ENCODE measurements at places on chromosomes 1 and 21.

DNA sequence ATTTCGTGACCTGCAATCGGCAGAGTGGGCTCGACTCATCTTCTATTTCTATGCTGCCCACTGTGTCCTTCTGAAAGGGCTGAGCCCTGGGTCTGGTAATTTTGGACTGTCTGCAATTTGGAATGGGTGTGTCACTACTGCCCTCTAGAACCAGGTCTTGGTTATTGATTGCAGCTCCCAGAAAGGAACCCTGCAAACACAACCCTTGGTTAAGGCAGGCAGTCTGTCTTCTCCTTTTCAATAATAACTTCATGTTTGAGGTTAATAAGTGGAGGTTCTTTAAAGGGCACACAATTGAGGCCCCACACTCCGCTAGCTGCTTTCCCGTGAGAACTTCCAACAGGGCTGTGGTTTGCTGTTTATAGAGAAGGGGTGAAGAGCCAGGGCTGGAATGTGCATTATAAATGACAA, 79.9 kb upstream of the LYST start:
- DNase-seq, result no peak

- no peak for DNase-seq
These were observed 16.2 kb downstream of the PTTG1IP start for GRCh38 chr21:44857127-44857892.

GRCh38 chr1:228944935-228945371, 209.7 kb downstream of the RHOU start:
- no peak for DNase-seq

DNA sequence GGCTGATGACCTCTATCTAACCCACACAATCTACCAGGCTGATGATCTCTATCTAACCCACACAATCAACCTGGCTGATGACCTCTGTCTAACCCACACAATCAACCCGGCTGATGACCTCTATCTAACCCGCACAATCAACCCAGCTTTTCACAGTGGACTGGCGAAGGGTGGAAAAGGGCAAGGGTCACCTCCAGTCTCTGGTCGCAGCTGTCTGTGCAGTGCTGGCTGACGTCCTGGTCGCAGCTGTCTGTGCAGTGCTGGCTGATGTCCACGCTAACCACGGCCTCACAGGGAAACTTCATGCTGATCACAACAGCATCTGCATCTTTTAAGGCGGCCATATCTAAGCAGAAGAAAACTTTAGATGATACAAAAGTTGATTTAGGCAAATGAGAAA, 12.2 kb upstream of the CCDC27 start:
- no peak for DNase-seq

GRCh38 chr1:241331328-241332036, 25.5 kb downstream of the RGS7 start:
- DNase-seq, result no peak

- no peak for DNase-seq
These were observed 28.4 kb downstream of the SLC27A3 start for GRCh38 chr1:153803470-153804056.

GRCh38 chr1:1986451-1987141, 17.0 kb downstream of the CFAP74 start:
- no peak for DNase-seq

GRCh38 chr1:153251562-153251961, 7.9 kb upstream of the LORICRIN start:
- DNase-seq, result no peak

DNA sequence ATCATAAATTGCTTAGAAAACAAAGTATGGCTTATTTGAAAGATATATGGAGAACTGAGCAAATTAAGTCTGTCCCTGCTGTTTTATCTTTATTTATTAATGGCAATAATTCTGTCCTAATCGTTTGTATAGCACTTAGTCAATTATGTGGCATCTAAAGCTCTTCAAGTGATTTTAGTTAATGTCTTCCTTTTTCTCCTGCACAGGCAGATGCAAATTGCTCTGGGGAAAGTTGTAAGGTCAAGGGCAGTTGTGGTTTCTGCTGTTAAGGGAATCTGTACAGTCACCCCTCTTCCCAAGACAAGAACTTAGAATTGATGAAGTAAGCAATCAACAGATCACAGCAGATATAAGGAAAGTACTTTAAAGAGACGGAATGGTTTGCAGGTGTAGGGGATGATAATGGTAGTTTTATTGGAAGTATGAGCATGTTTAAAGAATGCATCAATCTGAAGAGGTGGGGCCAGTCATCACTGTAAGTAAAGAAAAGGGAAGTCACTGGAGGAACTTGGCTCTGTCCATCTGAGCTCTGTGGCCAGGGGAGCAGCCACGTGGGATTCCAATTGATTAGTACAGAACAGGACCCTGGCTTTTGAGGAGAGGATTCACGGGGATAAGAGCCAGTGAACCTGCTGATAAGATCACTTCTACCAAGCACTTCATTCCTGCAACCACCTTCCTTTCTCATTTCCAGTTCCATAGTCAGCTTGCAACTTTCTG, 116.0 kb upstream of the KCNJ6 start:
- no peak for DNase-seq

DNA sequence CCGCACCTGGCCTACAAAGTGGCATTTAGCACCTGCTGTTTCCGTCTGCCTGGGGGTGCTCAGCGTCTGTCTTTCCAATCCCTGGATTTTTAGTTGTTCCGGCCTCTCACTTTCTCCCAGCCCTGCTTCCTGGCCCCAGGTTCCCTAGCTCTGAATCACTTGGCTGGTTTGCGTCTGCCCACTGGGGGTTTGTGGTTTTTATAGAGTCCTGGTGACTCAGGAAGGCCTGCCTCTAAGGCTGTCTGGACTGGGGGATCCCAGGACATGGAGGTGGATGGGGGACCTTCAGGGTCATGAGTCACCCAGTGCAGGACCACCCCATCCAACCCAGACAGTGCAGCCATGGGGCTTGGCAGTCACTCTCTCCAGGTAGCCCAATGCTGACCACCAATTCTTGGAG, 53.5 kb downstream of the MRPL37 start:
- DNase-seq, result no peak

DNA sequence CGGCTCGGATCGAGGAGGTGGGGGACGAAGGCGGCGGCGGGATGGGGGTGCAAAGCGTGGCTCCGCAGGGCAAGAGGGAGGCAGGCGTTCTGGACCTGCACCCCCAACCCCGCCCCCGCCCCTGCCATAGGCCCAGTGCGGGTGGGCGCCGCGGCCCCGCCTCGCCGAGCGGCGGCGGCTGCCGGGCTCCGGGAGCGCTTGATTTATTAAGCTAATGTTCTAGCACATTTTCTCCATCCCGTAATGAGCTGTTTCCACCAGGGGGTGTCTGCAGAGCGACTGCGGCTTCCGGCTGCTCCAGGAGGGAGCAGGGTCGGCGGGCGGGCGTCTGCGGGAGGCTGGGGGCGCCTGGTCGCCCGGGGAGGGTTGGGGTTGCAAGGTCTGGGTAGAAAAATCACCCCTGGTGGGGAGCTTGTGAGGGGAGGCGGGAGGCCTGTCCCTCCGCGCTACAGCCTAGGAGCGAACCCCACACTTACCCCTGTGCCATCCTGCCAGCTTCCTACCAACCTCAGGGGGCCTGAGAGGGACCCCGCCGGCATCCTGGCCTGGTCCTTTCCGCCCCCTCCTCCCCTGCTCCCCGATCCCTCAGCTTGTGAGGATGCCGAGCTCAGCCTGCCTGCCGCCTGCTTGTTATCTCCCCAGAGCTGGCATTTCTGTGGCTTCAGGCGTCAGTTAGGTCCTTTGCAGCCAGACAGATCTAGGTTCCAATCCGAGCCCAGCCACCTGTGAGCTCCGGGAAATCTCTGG, 48.5 kb upstream of the ACOT11 start:
- DNase-seq, result no peak

DNA sequence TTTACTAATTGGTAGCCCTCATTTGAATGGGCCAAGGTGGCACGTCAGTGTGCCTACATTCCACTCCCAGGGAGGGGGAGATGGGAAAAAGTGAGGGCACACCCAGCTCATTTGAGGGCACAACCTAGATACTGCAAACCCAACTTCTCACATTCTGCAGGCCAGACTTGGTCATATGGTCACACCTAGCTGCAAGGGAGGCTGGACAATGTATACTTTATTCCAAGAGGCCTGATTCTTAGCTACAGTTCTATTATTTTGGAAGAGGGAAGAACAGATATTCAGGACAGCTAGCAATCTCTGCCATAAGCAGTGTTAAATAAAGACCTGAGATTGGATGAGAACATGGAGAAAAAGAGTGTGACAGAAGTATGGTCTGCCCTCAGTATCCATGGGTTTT, 180.4 kb downstream of the ROR1 start:
- DNase-seq, result no peak
